ENCODE measurements at places on chromosomes 16 and 17.

DNA sequence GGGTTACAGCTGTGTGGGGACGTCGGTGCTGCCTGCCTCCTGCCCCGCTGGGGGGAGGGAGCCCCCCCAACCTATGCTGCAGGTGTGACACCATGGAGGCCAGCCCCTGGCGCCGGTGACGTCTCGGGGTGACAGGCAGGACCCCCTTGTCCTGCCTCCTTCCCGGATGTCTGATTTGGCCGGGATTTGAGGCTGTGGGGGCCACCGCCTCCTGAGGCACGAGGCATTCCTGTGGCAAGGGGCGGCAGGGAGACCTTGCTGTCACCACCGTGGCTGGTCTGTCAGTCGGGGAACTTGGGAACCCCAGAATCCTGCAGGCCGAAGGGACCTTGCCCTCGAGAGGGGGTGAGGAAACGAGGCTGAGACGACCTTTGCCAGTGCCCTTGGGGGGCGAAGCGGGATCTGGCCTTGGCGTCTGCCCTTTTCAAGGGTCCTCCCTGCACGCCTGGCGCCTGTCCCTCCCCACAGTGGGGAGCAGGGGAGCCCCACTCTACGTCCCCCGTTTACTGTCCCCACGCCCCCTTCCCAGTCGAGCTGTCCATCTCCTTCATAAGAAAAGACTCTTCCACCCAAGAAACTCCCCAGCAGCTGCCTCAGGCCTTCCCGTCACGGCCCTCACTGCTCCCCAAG, 74.4 kb downstream of the METRNL start:
- no peak for DNase-seq

DNA sequence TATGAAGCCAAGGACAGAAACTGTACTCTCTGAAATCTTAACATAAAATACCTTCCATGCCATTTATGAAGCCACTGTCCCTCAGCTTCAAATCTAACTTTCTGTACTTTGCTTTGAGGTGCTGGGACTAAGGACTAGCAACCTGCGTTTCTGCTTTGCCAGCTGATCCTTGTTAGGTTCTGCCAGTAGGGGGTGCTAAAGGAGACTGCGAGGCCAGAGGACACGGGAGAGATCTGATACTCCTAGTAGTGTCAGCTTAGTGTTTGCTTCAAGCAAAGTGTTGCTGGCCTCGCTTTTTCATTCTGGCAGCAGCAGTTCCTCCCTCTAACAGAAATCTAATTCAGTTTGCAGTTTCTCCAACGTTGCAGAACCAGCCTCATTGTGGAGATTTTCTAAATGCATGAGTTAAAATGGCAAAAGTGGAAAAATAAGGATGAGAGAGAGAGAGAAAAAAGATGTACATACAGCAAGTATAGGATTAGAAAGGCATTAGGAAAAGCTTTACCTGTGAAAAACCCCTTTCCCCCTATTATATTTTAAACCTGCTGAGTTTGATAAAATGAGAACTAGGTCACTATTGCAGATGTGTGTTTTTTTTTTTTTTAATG, 297.5 kb downstream of the CA10 start:
- peak; percentile 64 for DNase-seq

DNA sequence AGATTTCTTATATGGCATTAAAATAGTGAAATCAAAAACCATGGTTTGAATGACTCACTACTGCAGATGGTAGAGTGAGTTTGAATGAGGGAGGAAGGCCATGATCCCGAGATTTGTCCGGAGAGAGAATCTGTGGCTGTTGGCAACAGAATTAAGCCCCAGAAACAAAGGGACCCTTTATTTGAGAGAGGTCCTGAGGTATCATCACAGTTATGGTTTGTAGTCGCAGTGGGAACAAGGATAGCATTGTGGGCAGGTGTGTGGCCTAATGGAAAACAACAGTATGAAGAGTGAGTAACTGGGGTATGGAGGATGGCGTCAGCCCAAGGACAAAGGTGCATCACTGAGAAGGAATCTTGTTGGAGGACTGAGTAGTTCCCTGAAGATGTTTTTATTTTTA, 8.5 kb upstream of the ZFP3 start:
- no peak for DNase-seq

GRCh38 chr17:44708401-44709263, at the start of gene DBF4B:
Gene DBF4B (plus strand): TSS chr17:44708665. CDS start chr17:44708821, 156 bp downstream.
- peak; percentile 88 for DNase-seq

DNA sequence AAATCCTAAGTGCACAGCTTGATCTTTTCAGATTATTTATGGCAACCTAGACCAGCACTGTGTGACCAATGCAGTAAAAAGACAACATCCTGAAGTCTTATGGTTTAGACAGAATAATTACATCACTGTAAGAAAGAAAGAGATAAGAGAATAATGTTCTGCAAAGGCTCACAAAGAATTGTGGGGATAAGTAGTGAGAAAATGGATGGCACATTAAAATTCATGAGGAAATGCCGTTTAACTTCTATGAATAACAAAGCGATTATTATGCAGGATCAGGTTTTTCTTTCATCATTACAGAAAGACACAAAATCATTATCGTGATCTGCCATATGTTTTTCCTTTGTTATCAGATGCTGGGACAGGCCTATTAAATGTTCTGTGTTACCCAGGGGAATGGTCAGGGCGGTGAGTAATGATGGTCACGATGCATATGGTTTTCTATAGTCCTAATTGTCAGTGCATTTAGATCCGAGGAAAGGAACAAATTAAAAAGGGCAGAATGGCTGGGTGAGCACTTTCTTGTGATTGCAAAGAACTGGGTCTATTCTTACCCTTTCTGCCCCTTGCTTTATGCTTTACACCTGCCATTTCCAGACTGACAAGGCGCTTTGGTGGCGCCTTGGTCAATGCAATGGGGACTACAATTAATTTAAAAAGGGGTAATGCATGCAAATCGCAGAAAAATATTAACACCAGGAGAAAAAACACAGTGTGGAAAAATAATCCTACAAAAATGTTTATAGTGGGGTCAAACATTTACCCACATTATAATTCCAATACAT, 18.1 kb upstream of the DHX40 start:
- no peak for DNase-seq

- no peak for DNase-seq
Observed at GRCh38 chr17:80959330-80960036, 32.2 kb upstream of the CHMP6 start.

DNA sequence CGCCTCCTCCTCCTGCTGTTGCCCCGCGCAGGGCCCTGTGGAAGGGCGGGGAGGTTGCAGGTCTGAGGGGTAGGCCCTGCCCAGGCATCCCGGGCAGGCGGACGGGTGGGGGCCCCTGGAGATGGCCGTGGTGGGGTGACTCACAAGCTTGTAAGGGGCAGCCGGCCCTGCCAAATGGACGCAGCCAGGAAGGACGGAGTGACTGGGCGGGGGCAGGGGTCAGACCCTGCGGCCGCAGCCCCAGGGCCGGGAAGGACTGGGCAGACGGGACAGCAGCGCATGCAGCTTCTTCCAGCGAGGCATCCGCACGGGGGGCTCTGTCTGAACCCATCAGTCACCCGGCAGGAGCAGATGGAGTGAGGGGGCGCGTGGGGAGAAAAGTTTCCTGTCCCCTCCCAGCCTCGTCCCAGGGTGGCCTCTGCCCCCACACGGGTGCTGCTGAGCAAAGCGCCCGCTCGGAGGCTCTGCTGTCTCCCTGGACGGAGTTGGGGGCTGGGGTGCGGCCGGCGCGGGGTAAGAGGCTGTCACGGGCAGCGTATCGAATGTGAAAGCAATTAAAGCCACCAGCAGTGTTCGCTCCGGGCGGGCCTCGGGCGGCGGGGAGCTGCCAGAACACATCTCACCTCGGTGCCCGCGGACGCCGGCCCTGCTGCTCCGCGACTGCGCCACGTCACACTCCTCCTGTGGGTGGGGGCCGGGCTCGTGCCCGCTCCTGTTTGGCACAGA, 5.4 kb upstream of the PRR35 start:
- no peak for DNase-seq

Data from MCF 10A (cell line).